ENCODE measurements at places on chromosomes 1 and 21.

DNA sequence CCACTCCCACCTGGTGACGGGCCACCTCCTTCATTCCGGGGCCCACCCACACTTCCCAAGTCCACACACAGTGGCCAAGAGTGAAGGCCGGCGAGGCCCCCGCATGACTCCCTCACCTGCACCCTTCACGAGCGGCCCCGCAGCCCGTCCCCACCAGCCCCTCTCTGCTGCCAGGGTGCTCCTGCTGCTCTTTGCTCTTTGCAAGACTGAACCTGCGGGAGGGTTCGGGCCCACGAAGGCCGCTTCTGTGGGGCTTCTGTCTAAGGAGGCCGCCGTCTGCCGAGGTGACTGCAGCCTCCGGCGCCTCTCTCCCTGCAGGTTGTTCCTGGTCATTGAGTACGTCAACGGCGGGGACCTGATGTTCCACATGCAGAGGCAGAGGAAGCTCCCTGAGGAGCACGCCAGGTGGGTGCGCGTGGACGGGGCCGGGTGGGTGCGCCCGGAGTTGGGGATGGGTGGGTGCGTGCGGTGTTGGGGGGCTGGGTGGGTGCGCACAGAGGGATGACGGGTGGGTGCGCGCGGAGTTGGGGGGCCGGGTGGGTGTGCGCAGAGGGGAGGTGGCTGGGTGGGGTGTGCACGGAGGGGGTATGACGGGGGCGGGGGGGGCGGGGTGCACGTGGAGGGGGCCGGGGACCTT is 25.3 kb downstream of the FAAP20 start:
- DNase-seq, result no peak

DNA sequence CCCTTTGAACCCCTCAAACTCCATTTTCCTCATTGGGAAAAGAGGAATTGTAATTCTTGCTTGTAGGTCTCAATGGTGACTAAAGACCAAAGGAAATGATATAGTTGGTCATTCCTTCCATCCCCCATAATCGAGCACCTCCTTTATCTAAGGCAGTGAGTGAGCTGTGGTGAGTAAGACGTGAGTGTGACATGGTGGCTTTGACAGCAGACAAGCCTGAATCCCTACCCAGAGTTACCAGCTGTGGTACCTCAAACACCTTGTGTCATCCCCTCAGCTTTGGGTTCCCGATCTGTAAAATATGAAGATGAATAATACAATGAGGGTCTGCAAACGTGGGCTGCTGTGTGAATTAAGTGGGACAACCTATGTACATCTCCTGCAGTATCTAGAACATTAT is 8.4 kb downstream of the TRAF5 start:
- no peak for DNase-seq

DNA sequence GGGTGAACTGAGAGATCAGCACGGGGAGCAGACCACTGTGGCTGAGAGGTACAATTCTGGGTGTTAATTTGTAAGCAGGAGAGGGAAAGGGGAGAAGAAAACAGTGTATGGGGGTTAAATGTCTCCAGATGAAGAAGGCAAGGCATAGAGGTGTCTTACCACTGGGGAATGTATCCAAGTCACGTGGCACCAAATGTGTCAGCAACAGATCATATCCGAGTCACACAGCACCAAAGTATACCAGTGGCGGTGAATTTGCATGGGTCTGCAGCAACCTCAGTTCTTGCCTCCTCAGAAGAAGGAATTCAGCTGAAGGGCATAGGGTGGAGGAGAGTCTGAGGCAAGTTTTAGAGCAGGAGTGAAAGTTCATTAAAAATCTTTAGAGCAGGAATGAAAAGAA is 21.2 kb upstream of the SYCP1 start:
- no peak for DNase-seq

GRCh38 chr1:175480343-175480822 is 263.0 kb downstream of the TNR start:
- DNase-seq, result no peak

DNA sequence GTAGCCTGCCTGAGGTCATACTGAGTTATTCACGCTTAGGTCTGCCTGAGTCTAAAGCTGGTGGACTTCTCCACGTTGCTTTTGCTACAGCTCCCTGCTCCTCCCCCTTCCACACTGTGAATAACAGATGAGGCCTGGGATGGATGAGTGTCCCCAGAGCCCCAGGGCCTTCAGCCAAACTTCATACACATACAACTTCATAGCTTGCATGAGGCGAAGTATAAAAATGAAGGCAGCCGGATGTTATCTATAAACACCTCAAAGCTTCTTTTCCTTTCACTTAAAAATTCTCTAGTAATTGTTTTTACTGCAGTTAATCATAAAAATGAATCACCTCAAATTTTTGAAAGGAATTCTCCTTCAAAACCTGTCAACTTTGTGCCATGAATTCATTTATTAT is 70.2 kb downstream of the DAB1 start:
- DNase-seq, result no peak

DNA sequence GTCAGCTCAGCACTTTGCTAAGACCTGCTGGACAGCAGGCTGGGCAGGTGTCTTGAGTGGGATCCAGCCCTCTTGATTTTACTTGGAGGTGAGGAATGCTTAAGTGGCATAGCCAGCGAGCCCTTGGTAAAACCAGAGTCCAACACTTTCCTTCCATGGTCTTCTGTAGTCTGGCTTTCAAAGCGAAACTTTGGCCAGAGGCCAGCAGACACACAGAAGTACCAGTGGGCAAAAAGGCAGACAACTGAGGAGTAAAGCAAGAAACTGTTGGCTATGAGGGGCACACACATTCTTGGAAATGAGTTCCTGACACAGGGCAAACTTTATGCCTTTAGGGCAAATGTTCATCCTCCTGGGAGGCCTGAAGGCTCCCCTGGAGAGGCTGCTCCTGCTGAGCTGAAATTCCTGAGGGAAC is 281.0 kb upstream of the POU3F1 start:
- DNase-seq, result no peak

DNA sequence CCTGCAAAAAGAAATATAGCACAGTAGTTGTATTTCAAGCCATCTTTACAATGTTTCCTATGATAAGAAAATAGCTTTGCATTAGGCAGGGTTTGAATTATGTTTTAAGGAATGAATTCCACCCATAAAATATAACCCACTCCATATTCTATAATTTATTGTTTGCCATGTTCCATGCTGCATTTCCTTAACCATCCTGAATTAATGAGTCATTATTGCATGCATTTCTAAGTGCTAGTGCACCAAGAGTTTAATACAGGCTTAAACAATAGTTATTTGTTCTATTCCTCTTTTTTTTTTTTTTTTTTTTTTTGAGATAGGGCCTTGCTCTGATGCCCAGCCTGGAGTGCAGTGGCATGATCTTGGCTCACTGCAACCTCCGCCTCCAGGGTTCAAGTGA is 45.2 kb downstream of the MIGA1 start:
- no peak for DNase-seq

- no peak for DNase-seq
Measured at GRCh38 chr1:66475940-66476339, 58.0 kb upstream of the SGIP1 start.

- no peak for DNase-seq
Measured at GRCh38 chr1:172742599-172743500, 83.9 kb downstream of the FASLG start.

- DNase-seq, result no peak
Measured at GRCh38 chr1:59691261-59691660, 123.5 kb upstream of the HOOK1 start.

GRCh38 chr1:119962296-119962968 is 66.1 kb upstream of the ADAM30 start:
- no peak for DNase-seq

- DNase-seq, result no peak
Measured at GRCh38 chr1:205374210-205375078, 17.7 kb upstream of the KLHDC8A start.

DNA sequence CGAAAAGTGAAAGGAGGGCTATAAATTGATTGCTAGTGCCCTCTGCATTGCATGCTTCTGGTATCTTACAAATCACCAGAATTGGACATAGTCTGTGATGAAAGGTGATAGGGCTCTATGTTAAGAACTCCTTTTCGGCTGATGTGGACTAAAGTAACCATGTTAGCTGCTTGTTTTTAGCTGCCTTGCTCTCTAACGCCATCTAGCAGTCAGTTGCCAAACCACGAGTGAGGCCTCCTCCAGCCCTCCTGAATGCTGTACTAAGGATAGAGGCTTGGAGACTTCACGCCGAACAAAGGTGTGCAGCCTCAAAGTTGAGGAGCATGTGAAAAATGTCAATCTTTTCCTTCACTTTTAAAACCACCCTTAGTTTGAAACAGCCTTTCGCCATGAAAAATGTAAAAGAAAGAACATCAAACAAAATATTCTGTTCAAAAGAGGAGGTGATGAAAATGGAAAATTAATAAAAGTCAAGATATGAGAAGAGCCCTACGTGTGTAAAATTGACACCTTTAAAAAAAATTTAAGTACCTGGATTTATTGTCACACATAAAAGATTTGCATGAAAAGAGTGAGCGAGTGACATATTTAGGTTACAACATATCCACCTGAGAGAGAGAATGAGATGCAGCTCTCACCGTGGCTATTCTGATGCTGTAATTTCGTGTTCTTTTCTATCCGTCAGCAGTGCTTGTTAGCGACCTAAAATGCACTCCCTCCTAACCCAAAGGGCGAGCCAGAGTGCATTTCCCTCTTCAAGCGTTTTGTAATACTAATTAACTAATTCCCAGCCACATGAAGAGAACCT is 8.1 kb downstream of the LRRC53 start:
- DNase-seq, result no peak

DNA sequence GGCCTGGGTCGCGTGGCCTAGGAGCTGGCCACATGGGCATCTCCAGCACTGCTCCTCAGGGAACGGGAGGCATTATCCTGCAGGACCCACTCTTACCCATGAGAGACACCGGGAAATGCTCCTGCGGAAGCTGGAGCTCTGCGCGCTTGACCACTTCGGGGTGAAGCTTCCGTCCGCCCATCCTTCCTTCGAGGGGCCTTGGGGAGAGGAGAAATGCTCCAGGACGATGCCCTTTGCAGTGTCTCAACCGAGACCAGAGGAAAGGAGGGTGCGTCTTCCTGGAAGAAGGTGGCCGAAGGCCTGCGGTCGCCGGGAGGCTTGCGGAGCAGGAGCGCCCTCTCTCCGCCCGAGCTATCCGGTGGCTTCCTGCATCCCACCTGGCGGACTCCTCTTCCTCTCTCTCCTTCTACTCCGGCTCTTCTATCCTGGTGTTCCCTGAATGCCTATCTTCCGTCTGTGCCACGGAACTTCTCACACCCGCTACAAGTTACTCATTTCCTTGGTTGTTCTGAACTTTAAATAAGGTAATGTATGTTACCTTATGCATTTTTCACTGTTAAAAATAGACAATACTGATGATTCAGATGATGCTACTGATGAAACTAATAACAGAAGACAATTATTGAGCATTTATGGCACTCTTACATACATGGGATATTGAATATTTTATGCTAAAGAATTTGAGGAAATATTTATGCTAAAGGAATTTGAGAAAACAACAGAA is 91.4 kb downstream of the PRKAB2 start:
- DNase-seq, result no peak

DNA sequence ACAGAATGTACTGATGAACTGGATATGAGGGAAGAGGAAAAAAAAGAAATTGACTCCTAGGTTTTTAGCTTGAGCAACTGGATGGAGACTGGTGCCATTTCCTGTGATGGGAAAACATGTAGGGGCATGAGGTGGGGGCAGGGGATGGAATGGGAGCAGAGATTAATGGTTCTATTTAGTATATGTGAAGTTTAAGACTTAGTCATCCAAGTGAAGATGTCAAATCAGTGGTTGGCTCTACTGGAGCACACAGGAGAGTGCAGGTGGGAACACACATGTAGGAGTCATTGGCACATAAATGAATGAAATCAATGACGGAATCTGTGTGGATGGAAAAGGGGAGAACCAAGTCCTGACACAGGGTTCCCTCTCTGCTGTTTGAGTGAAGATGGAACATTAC is 224.4 kb upstream of the COA6 start:
- DNase-seq, result no peak

GRCh38 chr1:173861731-173862145 is 6.1 kb downstream of the GAS5 start:
- DNase-seq, result no peak

- no peak for DNase-seq
Measured at GRCh38 chr1:236020359-236021219, 44.3 kb downstream of the NID1 start.

DNA sequence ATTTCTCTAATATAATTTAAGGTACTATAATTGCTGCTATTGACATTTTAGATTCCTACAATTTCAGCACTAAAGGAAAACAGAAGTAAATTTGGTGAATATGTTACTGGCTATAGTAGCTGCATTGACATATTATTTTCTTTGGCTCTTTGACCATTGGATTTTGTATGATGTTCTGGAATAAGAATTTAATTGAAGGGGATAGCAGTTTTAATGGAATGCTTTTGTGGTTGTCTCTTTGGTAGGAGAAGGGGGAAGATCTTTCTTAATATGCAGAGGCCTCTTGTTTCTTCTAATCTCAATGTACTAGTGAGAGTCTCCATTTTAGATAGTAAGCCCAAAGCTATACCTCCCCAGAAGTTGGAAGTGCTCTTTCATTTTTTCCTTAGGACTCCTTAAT is 6.9 kb downstream of the DTL start:
- DNase-seq, result no peak

GRCh38 chr1:163128282-163128681 is 59.1 kb downstream of the RGS4 start:
- DNase-seq, result no peak

DNA sequence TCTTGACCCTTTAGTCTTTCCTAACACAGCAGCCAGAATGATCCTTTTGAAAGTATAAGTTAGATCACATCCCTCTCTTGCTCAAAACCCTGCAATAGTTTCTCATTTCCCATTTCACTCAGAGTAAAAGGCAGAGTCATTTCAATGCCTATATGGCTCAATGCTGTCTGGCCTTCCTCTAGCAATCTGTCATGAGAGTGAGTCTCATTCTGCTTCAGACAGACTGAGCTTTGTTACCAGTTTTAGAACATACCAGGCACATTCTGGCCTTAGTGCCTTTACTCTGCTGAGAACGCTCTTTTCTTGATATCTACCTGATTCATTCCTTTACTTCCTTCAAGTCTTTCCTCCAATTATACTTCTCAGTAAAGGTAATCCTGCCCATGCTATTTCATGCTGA is 372.8 kb upstream of the PKN2 start:
- DNase-seq, result no peak

GRCh38 chr1:211734359-211734758 is 58.9 kb upstream of the NEK2 start:
- DNase-seq, result no peak

DNA sequence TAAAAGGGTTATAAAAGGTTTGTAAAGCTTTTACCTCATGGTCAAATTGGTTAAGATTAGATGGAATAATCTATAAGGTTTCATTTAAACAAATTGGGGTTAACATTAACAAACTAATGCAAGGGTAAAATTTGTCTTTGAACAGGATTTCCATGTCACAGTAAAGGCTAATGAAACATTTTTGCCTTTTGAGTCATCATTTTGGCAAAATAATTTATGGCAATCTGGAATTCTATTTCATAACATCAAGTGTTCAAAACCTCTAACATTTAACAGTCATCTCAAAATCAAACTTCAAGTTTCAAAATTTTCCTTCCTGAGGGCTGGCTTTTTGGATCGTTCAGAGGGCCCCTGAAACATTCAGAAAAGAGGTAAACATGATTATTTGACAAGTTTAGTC is 6.6 kb upstream of the CD46 start:
- no peak for DNase-seq

Data from stimulated activated CD8-positive, alpha-beta memory T cell treated with anti-CD3 and anti-CD28 coated beads, Interleukin-7, amount 100 ng/mL, for 1 hour (primary cell).